Fibroblast of skin of left biceps (primary cell): ENCODE measurements at places on chromosomes 7 and 10.

GRCh38 chr7:111697771-111698170, 135.5 kb upstream of the IMMP2L start:
- no peak for DNase-seq

GRCh38 chr7:158258411-158259130, 329.1 kb downstream of the PTPRN2 start:
- no peak for DNase-seq

DNA sequence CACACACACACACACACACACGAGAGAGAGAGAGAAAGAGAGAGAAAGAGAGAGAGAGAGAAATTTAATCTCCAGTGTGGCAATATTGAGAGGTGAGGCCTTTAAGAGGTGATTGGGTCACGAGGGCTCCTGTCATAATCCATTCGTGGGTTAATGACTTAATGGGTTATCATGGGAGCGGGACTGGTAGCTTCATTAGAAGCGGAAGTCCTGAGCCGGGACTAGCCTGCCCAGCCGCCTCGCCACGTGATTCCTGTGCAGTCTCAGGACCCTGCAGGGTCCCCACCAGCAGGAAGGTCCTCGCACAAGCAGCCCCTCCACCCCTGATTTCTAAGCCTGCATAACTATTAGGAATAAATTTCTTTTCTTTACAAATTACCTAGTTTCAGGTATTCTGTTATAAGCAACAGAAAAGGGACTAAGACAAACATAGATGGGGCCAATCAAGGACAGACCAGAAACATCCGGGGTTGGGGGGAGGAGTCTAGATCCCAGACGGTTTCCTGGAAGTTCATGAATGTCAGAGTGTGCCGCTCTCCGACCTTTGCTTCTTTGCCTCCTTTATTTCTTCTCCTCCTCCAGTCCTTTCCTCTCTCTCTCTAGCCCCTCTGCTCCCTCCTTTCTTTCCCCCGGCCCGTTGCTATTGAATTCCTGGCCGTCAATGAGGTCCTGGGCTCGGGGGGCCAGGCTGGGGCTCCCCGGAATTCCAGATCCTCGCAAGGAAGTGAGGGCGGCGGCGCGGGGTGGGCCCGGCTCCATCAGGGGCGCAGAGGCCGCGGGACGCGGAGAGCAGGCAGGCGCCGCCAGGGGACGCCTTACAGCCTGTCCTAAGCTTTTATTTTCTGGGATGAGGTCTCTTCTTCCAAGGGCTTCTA, 146.8 kb downstream of the CYP26A1 start:
- DNase-seq, result no peak

- no peak for DNase-seq
Measured at GRCh38 chr10:93488956-93489528, 6.9 kb upstream of the MYOF start.

DNA sequence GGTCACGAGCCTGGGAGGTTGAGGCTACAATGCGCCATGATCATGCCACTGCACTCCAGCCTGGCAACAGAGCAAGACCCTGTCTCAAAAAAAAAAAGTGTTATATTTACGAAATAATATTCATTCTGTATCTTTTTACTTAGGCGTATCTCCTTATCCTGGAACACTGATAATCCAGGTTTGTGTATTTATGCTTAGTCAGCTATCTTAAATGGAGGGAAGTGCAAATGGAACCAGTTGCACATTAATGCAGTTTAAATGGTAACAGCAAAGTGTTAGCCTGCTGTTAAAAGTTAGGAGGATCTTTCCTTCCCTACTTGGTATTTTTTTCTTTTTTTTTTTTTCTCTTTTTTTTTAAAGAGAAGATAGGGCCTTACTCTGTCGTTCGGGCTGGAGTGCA, 36.0 kb upstream of the RBM20 start:
- no peak for DNase-seq

- no peak for DNase-seq
Measured at GRCh38 chr10:53357587-53357986, 585.0 kb upstream of the MBL2 start.

DNA sequence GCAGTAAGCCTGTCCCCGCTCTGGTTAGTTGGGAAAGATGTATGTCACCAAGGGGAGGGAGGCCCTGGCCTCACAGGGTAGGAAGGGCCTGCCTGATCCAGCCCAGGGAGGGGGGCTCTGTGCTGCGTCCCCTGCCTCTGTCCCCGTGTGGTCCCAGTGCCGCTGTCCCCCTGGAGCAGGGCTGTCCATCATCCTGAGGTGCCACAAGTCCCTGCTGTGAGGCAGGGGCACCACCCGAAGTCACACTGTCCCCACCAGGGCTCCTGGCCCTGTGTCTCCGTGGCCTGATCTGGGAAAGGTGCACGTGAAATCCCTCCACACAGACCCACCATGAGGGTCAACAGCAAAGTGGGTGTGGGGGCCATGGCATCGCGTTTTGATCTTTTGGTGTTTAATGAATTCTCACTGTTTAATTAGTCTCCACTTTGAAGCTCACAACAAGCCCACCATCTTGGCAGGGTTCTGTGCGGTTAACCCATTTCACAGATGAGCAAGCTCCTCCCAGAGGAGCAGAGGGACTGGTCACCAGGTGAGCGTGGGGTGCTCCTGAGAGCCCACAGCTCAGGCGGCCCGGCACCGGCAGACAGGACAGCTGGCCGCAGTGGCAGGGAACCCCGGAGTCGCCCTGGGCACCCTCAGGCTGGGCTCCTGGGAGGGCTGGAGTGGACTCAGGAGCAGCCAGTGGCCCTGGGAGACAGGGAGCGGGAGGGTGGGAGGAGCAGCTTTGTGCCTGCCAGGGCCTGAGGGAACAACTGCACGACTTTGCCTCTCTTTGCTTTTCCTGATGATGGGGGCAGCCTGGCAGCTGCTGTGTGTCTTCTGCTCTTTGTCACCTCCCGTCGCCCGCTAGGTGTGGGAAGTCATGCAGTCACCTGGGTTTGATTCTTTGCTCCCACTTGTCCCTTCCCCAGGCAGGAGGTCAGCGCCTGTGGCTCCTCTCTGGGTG, 12.0 kb upstream of the CRYGN start:
- DNase-seq, result no peak

- no peak for DNase-seq
Measured at GRCh38 chr10:117553142-117553814, 10.7 kb downstream of the EMX2 start.

DNA sequence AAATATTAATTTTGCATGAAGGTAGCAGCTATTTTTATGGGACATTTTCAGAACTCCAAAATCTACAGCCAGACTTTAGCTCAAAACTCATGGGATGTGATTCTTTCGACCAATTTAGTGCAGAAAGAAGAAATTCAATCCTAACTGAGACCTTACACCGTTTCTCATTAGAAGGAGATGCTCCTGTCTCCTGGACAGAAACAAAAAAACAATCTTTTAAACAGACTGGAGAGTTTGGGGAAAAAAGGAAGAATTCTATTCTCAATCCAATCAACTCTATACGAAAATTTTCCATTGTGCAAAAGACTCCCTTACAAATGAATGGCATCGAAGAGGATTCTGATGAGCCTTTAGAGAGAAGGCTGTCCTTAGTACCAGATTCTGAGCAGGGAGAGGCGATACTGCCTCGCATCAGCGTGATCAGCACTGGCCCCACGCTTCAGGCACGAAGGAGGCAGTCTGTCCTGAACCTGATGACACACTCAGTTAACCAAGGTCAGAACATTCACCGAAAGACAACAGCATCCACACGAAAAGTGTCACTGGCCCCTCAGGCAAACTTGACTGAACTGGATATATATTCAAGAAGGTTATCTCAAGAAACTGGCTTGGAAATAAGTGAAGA, 112.3 kb downstream of the CFTR start:
- DNase-seq, result no peak

DNA sequence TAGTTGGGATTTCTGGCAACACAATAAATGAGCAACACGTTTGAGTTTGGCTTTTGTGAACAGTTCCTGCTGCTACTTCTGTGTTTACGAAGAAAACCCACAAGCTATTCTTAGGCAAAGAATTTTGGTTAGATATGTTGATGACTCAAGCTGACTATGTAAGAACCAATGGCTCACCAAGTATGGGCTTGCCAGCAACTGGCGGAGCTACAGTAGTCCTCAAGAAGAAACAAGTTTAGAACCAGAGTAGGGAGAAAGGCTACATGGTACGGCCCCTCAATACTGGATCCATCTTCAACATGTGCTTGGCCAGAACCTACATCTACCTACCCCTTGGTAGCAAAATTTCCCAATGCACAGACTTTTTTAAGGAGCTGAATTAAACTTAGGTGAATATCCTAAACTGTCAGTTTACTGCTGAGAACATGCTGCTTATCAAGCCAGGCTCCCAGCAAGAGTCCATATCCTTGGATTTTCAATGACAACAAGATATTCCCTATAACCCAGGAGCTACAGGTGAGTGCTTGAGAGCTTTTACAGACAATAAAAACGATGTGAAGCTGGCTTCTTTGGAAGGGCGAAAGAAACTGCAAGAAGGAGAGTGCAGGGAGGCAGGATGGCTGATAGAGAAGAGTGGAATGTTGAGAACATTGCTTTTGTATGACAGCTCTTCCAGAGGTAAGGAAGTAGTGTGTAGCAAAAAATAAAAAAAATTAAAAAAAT, 74.3 kb upstream of the ASAH2 start:
- DNase-seq, result peak; percentile 86

DNA sequence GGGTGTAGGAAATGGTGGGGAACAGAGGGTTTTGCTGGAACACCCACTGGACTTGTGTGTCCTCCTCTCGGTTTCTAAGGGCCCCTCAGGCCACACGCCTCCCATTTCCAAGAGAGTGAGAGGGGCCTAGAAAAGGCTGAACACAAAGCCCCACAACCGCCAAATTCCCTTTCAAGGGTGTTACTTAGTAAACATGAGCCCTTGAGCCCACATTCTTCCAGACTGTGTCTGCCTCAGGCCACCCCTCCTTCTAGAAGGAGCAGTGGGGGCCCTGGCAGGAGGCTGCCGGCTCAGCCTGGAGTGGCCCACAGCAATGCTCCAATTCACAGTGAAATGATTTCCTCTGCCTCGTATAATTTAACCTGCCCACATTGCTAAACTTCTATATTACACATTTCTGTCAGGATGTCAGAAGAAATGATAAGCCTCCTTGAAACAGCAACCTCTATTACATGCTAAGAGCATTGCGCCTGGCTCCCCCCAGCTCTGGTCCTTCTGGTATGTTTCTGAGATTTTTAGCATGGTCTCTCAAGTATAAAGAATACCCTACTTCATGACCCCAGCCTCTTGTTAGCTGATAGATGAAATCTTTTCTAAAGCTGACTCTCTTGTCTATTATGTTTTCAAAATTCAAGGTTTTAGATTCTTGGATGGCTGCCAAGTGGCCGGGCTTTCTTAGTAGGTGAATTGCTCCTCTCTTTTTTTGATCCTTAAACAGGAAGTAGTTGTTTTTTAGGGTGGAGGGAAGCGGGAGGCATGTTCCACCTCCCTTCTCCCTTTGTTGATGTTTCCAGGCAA, 673.9 kb upstream of the GALNT17 start:
- no peak for DNase-seq

GRCh38 chr7:136698977-136699376, 169.5 kb upstream of the CHRM2 start:
- no peak for DNase-seq

- DNase-seq, result no peak
Measured at GRCh38 chr10:66828957-66829356, 96.9 kb upstream of the LRRTM3 start.

DNA sequence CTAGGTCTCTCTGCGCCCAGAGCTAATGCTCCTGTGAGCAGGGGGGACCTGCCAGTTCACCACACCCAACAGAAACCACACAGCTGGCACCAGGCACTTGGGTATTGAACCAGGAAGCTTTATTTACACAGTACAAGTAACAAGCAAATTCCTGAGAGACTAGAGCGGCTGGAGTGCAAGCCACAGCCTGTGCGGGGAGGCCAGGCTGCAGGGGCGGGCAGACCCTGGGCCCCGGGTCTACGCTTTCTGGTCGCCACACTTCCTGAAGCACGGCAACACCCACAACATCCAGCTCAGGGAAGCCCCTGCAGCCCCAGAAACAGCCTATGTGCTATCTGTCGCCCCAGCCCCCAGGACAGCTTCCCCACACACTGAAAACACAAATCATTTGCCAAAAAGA, 125.0 kb downstream of the FAM53B start:
- no peak for DNase-seq

GRCh38 chr7:88835147-88835728, 39.7 kb upstream of the TEX47 start:
- DNase-seq, result no peak

DNA sequence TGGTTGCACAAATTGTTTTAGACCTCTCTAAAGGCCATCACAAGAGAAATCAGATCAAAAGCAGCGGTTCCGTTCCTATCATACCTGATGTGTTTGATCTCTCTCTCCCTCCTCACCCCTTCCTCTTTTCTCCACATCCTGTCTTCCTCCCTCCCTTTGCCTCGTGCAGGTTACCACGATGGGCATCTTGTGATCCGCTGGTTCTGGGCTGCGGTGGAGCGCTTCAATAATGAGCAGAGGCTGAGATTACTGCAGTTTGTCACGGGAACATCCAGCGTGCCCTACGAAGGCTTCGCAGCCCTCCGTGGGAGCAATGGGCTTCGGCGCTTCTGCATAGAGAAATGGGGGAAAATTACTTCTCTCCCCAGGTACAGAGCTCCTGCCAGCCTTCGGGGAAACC, 28.5 kb upstream of the STK17A start:
- no peak for DNase-seq

DNA sequence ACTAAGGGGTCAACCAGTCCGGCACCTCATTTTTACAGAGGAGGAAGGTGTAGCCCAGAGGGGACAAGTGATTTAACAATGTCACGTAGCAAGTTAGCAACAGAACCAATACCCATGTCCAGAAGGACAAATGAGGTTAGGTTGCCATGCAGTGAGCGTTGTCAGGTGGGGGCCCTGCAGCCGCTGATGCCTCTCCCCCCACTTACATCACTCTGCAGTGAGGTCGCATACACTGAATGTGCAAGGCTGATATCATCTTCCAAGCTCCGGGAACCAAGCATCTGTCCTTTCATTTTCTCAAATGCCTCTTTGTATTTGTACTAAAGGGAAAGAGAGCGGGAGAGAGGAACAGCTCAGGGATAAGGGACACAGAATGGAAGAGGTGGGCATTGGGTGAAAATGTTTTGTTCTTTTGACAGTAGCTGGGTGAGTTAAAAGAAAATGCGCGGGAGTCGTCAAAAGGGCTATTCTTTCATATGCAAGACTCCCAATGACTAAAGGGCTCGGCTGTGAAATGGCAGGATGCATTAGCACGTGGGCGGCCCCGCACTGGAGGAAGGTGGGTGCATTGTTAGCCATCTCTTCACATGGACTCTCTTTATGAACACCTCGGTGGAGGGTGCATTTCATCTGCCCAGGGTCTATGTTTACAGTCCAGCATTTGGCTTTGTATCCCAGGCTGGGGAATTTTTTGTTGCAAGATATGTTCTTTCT, 49.7 kb downstream of the NRAP start:
- DNase-seq, result no peak

GRCh38 chr7:128121711-128122530, 90.7 kb upstream of the LRRC4 start:
- no peak for DNase-seq
